CMK (cell line): ENCODE measurements at places on chromosomes 2 and 18.

DNA sequence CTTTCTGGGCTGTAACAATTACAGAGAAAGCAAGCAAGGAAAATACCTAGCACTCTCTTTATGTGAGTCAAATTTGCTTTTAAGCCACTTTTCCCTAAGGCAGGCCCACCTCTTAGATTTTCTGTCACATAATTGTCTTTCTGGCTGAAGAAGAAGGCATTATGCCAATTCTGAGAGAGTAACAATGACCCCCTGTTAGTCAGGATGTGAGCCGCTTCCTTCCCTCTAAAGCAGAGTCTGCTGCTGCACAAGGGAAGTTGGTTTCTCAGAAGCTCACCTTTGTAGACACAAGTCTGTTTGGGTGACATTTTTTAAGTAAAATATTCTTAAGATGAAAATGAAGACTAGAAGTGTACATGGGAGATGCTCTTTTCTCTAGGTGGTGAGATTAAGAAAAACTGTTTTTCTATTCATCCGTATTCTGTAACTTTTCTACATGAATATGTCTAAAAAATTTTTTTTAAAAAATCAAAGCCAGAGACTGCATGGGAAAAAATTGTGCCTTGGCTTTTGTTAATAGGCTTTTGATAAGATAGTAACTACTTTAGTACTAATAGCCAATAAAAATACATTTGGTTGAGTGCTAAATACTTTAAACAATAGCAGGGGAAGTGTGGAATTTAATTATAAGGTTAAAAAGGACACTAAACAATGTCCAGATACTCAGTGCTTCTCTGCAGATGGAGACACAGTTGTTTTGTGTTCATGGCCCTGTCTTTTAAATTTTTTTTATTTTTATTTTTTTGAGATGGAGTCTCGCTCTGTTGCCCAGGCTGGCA is 33.4 kb upstream of the VPS54 start:
- no peak for DNase-seq

- DNase-seq = no peak
These were observed 345.7 kb downstream of the SLC4A3 start for GRCh38 chr2:219973136-219973535.

GRCh38 chr2:234823877-234824376 is 127.9 kb upstream of the SH3BP4 start:
- no peak for DNase-seq

GRCh38 chr2:1893856-1894255 is 149.5 kb upstream of the PXDN start:
- DNase-seq = no peak

- DNase-seq = no peak
These were observed 81.1 kb downstream of the RAPH1 start for GRCh38 chr2:203453858-203454451.

- DNase-seq = no peak
These were observed 84.6 kb upstream of the THOC1 start for GRCh38 chr18:352438-352837.

DNA sequence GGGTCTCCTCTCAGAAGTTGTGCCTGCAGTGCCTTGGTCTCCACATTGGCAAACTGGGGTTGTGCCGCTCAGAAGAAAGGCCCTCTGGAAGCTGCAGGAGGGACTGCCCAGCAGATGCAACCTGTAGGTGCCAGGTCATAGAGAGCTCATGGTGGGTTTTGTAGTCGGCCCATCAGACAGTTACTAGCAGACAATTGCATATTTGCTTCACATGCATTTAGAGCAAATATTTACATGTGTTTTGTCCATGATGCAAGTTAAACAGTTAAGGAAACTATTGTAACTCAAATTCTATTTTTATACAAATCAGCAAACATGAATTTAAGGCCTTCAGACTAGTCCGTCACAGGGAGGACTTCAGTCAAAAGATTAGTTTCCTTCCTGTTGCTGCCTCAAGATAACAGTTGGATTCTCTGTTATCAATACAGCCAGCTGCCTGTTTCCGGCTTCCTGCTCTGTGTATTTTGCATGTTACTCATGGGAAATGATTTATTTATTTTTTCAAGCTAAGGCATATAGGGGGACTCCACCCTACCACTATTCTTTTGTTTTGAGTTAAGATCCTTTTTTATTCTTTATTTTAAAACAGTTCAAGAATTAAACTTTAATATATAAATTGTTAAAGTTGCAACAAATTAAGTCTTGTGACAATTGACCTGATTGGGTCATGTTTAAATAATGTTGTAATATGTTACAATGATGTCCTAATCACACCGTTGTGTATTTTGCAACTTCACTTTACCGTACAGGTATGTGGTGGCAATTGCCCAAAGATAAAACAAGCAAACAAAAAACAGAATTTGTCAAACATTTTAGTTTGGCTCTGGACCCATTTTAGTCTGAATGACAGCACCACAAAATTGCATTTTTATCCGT is 133.5 kb downstream of the SPTBN1 start:
- peak; percentile 89 for DNase-seq

DNA sequence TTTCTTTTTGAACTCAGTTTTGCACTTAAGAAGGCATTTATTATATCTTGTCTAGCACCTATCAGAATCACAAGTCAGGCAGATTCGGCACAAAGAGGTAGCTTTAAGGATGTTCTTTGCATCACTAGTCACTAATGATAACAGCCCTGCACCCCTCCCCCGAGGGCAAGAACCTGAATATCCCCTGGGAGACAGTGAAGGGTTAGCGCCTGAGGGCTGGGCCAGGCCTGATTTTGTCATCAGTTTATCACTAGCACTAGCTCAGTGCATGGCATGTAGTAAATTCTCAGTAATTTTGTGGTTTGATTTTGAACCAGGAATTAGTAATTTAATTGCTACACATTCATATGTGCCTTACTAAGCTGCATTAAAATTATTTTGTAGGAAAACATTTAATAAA is 23.9 kb upstream of the HS6ST1 start:
- DNase-seq = no peak

- no peak for DNase-seq
These were observed 461.2 kb upstream of the TMEFF2 start for GRCh38 chr2:192655916-192656315.

DNA sequence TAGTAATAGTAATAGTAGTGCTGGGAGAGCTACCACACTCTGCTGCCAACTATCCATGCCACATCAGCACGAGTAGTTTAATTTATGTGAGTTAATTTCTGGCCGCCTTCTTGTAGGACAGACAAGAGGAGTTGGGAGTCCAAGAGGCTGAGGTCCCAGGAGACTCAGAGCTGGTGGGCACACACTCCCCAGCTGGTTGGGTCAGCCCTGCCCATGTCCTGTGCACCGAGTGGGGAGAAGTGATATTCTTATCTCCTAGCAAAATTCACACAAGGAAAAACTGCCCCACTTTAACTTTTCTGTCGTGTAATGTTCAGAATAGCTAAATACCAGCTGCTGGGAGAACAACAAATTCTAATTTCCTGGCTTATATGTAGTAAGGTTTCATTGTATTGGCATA is 15.2 kb upstream of the MAP4K4 start:
- no peak for DNase-seq

- no peak for DNase-seq
These were observed 27.0 kb downstream of the SKA1 start for GRCh38 chr18:50401888-50402287.

GRCh38 chr2:24076849-24077534 is 866 bp upstream of the SF3B6 start:
- DNase-seq = no peak

- DNase-seq = peak; percentile 29
These were observed 73.0 kb downstream of the TEX51 start for GRCh38 chr2:126971481-126972278.

- DNase-seq = no peak
These were observed 59.2 kb downstream of the INHBB start for GRCh38 chr2:120404941-120405758.

GRCh38 chr2:216201692-216202306 is 92.7 kb downstream of the XRCC5 start:
- DNase-seq = no peak

GRCh38 chr2:67156796-67157195 is 240.3 kb upstream of the ETAA1 start:
- DNase-seq = no peak

- no peak for DNase-seq
These were observed 51.9 kb downstream of the UNC80 start for GRCh38 chr2:209823484-209823883.

DNA sequence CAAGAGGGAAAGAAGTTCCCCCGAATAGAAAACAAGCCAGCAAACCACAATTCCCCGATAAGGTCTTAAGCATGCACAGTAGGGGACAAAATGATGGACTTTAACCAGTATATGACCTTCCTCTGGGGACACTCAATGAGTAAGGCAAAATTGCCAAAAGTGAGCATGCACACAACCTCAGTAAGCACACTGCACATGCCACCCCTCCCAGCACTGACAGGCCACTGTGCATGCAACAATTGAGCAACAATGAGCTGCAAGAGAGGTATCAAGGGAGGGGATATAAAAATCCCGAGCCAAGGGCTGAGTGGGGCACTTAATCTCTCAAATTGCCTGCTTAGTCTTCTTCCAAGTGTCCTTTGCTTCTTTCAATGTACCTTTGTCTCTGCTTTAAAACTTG is 935.8 kb upstream of the SLC39A10 start:
- no peak for DNase-seq

DNA sequence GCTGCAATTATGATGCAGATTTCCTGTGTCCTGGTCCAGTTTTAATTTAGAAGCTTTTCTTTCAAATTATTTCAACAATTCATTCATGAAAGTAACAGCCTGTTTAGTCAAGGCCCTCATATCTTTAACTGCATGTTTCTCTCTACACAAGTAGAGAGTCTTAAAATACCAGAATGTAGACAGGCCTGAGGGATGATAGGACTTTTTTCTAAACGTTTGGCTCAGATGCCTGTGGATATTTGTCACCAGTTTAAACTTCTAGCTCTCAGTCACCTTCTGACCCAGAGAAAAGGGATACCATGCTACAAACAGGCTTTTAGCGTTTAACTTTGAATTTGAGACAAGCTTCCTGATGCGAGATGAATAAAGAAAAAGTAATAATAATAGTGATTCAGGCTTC is 15.7 kb downstream of the COL5A2 start:
- no peak for DNase-seq

DNA sequence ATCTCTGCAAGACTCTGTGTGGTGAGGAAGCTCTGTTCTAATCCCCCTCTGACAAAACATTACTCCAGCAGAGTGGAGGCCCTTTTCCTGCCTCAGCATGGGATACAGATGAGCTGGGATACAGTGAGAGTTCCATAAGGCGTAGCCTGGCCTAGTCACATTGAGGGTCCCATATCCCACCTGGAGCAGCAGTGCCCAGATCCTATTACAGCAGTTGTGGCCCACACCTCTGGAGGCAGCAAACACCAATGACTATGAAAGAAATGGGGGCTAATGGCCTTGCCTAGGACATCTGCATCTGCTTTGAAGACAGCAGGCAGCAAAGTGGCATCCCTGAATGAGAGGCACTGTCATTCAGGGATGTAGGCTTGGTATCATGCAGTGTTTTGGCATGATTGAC is 534.5 kb downstream of the TDRD15 start:
- DNase-seq = no peak

GRCh38 chr2:127359520-127359919 is 28.3 kb downstream of the MAP3K2 start:
- no peak for DNase-seq

DNA sequence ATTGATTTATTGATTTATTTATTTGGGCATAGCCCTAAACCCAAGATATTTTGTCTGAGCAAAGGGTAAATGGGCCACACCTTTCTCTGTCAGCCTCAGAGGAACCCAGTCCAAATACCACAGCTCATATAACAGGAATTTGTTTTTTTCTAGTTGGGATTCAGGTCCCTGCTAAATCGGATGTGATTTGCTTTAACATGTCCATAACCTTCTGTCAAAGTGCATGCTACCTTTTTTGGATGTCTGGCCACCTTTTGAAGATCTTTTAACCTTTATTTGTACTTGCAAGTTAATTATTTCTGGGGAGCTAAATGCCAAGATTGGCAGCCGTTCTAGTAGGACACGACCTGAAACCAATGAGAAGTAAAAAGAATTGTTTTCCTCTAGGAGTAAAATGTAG is 303.2 kb upstream of the UBE2E3 start:
- no peak for DNase-seq

DNA sequence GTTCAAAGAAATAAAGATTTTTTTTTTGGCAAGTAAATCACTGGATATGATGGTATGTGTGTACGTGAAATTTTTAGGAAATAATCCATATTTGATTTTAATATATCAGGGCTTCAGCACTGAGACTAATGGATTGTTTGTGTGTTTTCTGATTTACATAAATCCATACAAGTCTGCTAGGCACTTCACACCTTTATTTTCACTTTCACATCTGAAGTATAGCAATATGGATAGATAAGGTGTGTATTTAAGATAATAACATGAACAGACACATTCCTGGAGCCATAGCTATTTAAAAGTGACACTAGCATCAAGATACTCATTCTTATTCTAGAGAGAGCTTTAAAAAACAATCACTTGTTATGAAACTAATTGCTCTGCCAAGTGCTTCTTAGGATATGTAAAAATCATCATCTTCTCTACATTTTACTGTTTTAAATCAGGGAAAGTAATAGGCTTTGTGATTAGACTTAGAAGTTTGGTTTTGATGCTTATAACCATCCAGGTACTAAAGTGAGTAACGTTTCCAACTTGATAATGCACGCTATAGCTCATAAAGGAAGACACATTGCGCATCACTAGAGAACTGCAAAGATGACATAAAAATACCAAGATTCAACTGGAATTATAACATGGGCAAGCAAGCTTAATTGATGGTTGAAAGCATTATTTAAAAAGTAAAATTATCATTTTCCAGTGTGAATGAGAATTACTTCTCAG is 208.9 kb downstream of the ZEB2 start:
- DNase-seq = no peak

- DNase-seq = no peak
These were observed 128.6 kb downstream of the ZNF532 start for GRCh38 chr18:58993260-58993659.

GRCh38 chr18:4106407-4107033 is 348.6 kb downstream of the DLGAP1 start:
- DNase-seq = peak; percentile 2

DNA sequence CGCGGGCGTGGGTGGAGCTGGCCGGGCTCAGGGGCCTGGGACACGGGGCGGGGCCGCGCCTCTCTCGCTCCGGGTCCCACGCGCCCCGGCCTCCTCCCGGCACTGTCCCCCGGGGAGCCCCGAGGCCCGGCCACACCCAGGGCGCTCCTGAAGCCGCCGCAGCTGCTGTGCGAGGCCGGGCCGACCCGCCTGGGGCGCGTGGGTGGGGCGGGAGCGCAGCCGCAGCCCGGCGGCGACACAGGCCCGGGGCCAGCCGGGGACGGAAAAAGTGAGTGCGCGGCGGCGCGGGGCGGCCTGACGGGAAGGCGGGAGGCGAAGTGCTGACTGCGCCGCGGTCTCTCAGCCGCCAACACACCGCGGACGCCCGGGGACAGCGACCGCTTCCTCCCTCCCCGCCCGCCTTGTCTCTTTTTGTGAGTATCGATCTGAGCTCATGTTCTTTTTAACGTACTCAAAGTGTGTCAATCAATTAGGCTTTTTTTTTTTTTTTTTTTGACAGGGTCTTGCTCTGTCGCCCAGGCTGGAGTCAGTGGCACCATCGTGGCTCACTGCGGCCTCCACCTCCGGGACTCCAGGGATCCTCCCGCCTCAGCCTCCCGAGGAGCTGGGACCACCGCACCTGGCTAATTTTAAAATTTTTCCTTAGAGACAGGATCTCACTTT is 14.5 kb downstream of the PDCD1 start:
- DNase-seq = peak; percentile 40

- no peak for DNase-seq
These were observed 26.0 kb upstream of the NPAS2 start for GRCh38 chr2:100793982-100794381.
